ENCODE measurements at places on chromosomes 2 and 18. TPM values are rescaled to one million over a fixed set of nuclear protein-coding genes. Genes with fewer than 3 reads are reported as not detected.

GRCh38 chr2:9333591-9334171 is 89.6 kb downstream of the ITGB1BP1 start:
- DNase-seq = no peak

DNA sequence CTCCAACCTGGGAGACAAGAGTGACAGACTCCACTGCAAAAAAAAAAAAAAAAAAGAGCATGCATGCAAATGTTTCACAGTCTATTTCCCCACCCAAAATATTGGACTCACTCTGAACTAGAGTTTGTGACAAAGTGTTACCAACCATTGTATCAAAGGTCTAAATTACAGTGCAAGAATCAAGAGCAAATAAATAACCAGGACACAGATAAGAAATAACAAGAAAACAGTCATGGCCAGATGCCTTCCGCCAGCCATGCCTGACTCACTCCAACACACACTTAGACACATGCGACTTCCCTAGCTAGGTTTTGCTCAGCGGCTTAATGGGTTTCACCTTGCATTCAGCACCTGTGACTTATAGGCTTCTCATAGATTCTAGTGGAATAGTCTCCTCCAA is 62.8 kb downstream of the CYB5A start:
- no peak for DNase-seq

- no peak for DNase-seq
Observed at GRCh38 chr2:207662203-207662602, 37.0 kb upstream of the METTL21A start.

GRCh38 chr2:162156149-162156548 is 4.1 kb upstream of the GCG start:
- DNase-seq = no peak

DNA sequence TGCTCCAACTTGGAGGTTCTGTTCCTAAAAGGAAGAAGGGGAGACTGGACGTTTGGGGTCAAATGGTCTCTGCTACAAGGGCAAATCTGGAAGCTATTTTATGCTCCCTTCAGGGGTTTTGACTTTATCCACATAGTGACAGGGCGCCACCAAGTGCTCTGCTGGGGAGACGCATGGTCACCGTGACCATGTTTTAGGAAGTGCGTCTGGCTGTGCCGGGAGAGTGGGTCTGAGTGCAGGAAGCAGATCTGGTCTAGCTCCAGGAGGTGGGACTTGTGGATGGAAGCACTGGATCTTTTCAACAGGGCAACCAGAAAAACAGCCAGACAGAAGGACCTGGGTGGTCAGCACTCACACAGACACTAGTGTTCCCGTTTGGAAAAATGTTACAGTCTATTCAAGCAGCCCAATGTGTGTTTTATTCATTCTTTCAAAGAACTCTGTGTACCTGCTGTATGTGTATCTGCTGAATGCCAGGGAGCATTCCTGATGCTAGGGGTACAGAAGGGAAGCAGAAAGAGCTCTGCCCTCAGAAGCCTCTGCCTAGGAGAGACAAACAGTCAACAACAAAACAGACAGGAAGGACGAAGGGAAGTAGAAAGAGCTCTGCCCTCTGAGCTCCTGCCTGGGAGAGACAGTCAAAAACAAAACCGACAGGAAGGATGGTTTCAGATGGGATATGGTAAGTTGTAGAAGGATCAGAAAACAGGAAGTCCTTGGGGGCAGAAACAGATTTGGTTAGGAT is 14.3 kb downstream of the IMPA2 start:
- peak; percentile 60 for DNase-seq

DNA sequence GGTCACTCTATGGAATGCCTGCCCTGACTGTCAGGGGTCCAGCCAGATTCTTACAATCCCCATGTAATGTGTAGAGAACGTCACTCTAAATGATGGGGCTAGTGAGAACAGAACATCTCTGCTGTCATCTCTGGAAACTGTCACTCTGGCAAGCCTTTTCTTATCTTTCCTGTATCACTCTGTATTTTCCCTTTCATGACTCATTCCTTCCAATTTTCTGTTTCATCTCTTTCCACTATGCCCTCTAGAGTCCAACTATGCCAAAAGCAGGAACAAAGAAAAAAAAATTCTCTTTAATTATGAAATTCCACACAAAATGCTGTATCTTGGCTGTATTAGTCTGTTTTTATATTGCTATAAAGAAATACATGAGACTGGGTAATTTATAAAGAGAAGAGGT is 608.8 kb downstream of the ADCYAP1 start:
- DNase-seq = no peak

GRCh38 chr2:128686881-128687555 is 368.4 kb upstream of the HS6ST1 start:
- no peak for DNase-seq

GRCh38 chr2:144595279-144595678 is 75.4 kb upstream of the ZEB2 start:
- DNase-seq = no peak

DNA sequence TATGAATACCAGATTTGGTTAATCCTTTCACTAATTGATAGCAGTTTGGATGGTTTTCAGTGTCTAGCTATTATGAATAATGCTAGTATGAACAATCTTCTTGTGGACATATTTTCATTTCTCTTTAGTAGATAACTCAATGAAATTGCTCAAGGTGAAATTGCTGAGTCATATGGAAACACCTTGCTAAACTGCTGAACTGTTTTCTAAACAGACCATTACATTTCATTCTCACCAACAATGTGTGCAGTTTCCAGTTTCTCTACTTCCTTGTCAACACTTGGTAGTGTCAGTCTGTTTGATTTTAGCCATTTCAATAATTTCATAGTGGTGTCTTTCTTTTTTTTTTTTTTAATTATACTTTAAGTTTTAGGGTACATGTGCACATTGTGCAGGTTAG is 250.0 kb downstream of the HRH4 start:
- DNase-seq = no peak

DNA sequence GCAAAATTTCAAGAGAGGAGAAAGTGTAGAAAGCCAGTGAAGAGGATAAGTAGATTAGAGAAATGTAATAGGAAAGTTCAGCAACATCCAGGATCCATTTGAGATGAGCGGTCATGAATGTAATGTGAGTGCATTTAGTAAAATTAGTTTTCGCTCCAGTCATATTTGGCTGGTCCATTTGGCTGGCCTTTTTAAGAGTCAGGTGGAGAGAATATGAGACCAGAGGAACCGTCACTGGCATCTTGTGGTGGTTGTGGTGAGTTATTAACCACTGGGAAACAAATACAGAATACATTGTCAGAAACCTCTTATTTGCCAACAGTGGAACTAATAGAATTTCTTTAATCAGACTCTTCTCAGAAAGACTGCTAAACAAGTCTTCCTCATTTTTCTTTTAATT is 1064.3 kb upstream of the CDH2 start:
- DNase-seq = no peak

- DNase-seq = no peak
Observed at GRCh38 chr2:60104514-60105505, 448.6 kb downstream of the BCL11A start.

DNA sequence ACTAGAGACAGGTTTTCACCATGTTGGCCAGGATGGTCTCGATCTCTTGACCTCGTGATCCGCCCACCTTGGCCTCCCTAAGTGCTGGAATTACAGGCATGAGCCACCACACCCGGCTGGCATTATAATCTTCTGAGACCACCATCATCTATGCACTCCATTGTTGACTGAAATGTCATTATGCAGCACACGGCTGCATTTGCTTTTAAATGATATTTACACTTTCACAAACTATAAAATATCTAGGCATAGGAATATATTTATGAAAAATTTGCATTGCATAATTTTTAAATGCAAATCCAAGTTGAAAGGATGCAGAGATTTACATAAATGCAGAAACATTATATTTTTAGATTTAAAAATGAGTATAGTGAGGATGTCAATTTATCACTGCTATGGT is 30.0 kb upstream of the ANKRD44 start:
- DNase-seq = no peak

GRCh38 chr2:9631878-9632700 is 1.3 kb upstream of the YWHAQ start:
- no peak for DNase-seq

- DNase-seq = no peak
Observed at GRCh38 chr2:226098861-226099745, 699.6 kb downstream of the NYAP2 start.

GRCh38 chr2:84815146-84815545 is 65.7 kb downstream of the TRABD2A start:
- no peak for DNase-seq

DNA sequence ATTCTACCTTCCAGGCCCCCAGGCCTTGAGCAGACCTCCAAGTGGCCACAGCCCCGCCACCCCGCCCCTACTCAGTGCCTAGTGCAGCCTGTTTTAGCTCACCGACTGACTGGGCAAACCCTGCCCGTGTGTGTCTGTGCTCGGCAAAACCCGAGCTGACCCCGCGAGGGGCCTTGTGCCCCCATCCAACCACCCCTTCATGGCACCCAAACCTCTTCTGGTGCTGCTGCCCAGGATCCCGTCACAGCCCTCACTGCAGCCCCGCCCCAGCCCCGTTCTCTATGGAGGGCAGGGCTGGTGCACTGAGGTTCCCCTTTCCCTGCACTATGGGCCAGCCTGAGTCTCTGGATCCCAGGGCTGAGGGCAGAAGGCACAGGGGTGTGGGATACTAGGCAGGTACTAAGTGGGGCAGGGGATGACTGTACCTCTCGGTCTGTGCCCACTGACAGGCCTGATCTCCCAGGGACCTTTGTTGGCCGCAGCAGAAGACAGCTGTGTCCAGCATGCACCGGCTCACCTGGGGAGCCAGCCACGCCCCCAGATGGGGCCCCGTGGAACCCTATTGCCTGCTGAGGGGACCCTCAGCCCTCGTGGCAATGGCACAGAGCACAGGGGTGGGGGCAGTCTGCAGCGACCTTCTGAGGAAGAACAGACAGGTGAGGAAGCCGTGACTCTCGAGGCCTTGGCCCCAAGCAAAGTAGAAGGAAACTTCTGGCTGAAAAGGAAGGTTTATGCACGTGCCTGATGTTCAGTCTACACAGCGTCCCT is 69.9 kb upstream of the OTOS start:
- no peak for DNase-seq

- DNase-seq = no peak
Observed at GRCh38 chr2:190107409-190107808, 44.9 kb upstream of the MSTN start.

DNA sequence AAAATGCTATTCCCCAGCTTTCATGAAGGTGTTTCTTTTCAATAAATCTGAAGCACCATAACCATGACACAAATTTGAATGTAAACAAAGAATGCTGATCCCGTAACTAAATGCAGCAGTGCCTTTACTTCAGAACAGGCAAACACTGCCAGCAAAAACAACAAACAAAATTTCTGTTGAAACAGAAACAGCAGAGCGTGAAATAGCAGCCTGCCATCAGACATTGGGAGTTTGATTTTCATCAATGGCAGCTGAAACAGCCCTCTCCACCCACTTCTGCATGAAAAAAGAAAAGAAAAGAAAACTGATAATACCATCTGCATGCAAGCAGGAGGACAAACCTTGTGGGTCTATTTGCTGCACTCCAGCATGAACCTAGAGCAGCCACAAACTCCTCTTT is 128.3 kb downstream of the CDH2 start:
- DNase-seq = no peak

DNA sequence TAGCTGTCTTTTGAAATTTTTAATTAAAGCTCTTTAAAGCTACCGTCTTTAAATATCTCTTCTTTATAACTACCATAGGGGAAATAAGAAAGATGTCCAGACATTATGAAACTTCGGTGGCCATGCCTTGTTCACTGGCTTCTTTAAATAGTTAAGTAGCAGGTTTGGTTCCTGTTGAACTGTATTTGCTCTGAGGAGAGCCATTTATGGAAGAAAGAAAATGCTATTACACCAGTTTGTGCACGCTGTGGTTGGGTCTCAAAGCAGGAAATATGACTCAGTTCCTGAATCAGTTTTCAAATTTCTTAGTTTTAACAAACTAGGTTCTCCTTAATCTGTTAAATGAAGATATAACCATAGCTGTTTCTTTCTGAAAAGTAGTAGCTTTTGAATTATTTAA is 12.2 kb downstream of the ARPC2 start:
- no peak for DNase-seq

DNA sequence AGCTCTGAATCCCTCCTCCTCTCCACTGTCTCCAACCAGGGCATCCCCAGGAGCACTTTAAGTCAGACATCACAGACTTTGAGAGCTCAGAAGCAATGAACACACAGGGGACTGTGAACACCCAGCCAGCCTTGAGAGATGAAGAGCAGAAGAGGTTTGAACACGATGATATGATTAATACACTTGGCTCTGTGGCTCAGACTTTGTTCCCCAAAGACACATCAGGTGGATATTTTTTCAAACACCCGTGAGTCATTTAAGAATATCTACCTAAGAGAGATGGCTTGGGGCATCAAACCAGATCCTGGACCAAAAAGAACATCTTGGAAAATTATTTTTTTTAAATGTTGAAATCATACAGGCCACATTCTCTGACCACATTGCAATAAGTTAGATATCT is 134.9 kb upstream of the OTOS start:
- no peak for DNase-seq

DNA sequence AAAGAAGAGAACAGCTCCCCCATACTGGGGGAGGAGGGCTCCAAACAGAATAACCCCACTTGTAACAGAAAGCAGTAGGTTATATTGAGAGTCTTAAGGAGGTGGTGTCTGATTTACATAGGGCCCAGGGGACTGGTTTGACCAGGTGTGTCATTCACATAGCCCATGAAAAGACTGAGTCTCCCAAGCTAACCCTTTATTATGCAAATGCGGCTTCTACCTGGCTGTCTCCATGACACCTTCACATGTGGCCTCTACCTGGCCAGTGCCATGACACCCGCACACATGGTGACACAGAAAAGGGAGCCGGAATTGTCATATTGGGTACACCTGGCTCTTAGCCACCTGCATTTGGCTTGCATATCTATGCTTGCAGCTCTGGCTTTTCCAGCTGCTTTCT is 1057.2 kb upstream of the PIK3C3 start:
- no peak for DNase-seq

DNA sequence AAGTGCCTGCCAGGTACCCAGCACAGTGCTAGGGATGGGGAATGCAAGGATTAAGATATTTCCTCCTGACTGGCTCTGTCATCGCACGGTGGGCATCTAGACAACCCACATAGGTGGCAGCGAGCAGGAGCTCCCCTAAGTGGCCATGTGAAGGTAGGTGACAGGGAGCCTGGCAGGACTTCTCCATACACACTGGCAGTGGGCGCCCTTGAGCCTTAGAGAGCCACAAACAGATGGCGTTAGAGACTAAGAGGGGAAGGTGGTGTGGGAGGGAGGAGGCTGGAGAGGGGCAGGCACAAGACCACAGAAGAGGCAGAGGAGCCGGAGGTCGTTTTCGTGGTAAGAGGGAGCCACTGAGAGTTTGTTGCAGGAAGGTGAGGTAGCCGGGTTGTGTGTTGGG is 15.2 kb downstream of the PRELID3A start:
- DNase-seq = no peak

IL1RN gene
- total RNA-seq = 4.0 TPM

HES6 gene
- 4.3 TPM for total RNA-seq

TTC32 gene
- total RNA-seq = 43.5 TPM

ABCB6 gene
- 14.3 TPM for total RNA-seq

GTF2A1L gene
- not detected for total RNA-seq

PLCD4 gene
- total RNA-seq = 0.64 TPM

MYO3B gene
- 0.09 TPM for total RNA-seq

SP9 gene
- not detected for total RNA-seq

All from activated naive CD8-positive, alpha-beta T cell treated with anti-CD3 and anti-CD28 coated beads, Interleukin-2, amount 10 ng/mL, durations not matched to agents 7 days and 5 days (primary cell).